ENCODE measurements at places on chromosomes 4 and X. TPM values are rescaled to one million over a fixed set of nuclear protein-coding genes. Genes with fewer than 3 reads are reported as not detected.
A peak's percentile ranks its signal among the peaks of the same experiment; 100 is the strongest.

DNA sequence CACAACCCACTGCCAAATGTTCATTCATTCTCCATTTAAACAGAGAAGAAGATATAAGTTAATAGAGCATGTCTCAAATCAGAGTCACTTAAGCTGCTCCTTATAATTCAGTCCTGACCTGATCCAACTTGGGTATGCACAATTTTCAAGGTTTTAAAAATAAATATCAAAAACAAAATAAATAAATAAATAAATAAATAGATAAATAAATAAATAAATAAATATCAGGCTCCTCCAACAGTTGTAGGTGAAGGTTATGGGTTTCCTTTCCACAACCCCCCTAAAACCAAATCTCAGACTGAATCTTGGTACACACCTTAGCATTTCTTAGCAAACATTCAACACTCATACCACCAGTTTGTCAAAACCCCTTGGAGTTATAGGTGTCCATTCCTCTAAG, 204.4 kb downstream of the PARM1 start:
- DNase-seq = no peak

- DNase-seq = peak; percentile 8
Observed at GRCh38 chr4:117783716-117784115, 250.6 kb upstream of the NDST3 start.

DNA sequence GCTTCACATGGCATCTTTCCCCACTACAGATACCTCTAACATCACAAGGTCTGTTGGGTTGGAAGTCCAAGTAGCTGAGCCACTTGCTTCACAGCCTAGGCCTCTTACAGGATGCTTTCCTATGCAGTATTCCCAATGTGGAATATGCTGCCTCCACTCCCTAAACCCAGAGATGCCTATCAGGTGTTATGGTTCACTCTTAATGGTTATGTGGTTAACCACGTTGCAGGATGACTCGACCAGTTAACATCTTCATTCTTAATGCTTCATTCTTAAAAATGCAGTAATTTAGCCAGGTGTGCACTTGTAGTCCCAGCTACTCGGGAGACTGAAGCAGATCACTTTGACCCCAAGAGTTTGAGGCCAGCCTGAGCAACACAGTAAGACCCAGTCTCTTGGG, 24.2 kb downstream of the HAUS3 start:
- no peak for DNase-seq

DNA sequence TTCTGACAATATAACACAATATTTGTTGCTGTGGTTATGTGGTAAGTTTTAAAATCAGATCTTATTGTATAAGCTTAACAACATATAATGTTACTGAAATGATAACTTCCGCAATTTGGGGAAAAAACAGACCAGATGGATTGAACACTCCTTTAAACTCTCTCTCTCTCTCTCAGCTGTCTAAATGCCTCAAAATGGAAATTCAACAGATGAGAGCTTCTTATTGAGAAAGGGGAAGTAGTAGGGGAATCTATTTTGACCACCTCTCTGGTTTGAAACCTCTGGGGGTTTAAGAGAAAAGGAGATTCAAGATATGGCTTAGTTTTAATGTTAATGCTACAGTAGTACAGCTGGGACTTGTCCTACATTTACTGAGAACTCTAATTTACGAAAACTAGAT, 40.3 kb downstream of the DMD start:
- DNase-seq = no peak

GRCh38 chr4:121648516-121648915, 48.3 kb downstream of the ANXA5 start:
- no peak for DNase-seq

GRCh38 chr4:51894059-51894645, 51.2 kb downstream of the DCUN1D4 start:
- no peak for DNase-seq

DNA sequence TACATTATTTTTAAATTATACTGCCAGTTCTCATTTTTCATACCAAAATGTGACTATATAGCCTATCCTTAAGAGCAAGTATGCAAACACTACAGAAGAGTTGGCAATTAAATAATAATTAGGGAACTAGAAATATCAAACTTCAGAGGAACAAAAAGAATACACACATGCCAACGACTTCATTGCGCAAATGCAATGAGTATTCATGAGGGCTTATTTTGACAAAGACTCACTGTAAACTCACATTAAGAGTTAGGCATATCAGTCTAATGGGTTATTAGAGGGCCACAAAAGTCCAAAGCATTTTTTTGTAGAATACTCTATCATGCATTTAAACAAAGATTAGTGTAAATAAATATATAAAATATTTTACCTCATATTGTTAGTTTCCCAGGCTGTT, 31.6 kb downstream of the SLC10A7 start:
- DNase-seq = no peak

DNA sequence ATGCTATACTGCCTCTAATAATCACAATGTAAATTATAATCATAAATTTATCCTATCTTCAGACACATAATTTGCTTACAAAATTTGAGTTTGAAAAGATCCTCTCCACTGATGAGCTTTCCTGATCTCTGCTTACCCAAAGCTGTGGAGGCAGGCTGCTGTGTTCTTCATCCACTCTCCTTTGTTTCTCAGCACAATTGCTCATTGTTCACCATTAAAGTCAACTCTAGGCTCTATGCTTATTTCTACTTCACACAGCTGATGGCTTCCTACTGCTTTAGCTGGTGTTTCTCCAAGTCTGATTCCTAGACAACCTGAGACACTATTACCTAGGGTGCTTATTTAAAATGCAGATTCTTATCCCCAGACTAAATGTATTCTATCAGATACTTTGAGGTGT, 319.7 kb downstream of the PCDH18 start:
- DNase-seq = no peak

GRCh38 chr4:182975806-182976205, 58.6 kb upstream of the DCTD start:
- no peak for DNase-seq

DNA sequence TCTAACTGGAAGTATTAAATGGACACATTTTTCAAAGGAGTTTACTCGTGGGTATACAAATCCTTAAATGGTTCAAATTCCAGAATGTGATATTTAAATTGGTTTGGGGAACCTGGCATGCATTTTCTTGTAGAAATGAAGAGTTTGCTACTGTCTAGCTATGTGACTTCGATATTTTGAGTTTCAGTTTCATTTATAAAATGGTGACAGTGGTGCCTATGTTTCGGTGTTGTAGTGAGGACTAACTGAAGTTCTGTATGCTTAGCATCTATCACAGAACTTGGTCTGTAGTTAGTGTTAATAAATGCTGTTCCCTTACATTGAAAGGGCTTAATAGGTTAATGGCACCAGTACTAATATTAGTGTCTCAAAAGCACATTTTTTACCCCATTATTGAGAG, 29.4 kb downstream of the TRPC5 start:
- DNase-seq = no peak

DNA sequence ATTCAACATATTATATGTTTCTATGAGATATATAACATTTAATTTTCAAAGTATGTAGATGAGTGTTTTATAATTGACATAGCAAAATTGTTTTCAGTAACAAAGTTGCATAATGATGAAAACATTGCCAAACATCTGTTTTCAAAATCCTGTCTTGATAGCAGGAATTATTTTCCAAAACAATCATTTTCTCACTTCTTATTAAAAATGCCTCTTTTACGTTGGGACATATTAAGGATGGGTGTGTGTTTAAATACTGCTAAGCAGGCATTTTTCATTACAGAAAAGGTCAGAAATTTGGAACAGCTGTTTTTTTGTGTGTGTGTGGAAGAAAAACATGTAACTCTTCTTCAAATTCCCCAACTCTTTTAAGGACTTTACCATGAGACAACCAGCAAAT, 452.0 kb downstream of the SPRY1 start:
- no peak for DNase-seq

DNA sequence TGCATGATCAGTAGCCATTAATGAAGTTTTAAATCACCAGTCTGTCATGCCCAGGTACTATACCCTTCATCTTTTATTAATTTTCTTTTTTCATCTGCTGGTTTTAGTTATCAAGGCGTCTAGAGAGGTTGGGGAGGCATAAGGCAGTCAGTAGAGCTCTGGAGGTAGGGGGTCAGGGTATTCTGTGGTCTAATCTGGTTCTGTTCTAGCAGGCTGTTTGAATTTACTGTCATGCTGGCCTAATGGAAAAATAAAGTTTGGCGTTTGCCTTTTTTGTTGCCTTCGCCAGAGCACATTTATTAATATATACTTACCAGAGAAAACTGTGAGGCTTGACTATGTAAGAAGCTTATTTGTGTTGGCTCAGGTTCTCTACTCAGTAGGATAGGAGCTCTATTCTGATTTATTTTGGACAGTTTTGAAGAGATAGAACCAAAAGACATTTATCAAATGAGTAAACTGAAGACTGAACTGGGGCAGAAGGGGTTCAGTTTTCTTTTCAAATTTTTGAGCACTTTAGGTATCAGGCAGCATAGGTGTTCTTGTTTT, 46.9 kb downstream of the TMEM131L start:
- DNase-seq = no peak

DNA sequence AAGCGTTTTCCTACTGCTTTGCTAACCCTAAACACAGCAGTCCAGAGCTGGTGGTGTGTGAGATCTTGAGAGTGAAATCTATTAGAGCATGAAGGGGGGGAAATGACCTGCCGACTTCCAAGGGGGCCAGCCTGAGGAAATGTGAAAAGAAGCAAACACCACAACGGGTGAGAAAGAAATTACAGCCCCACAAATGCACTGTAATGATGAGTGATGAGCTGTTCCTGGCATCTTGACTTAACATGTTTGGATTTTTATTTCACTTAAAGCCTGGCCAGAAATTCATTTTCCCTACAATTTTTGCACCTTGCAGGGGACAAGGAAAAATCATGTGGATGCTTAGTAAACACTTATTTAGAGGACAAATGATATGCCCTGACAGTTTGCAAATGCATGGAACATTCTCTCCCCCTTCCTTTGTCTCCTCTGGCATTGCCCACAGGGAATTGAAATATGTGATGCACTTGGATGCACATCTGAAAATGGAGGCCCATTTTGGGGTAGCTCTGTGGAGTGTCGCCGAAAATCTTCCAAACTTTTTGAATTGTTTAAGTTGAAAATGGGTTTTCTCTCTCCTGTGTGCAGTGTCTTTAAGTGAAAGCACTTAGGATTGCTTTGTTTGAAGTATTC, 84.3 kb upstream of the TMEM150C start:
- no peak for DNase-seq

The CXCL3 gene
- polyA plus RNA-seq = 77.1 TPM

The BEX3 gene
- 616 TPM for polyA plus RNA-seq

The CLDN2 gene
- 5.2 TPM for polyA plus RNA-seq

The ADAM29 gene
- not detected for polyA plus RNA-seq

The FABP2 gene
- polyA plus RNA-seq = 7.0 TPM

The C4orf54 gene
- not detected for polyA plus RNA-seq

Measured in hepatocyte (in vitro differentiated cells).